ENCODE measurements at places on chromosomes 5 and 9.

- DNase-seq, result no peak
Observed at GRCh38 chr5:35990941-35991611, at the start of gene UGT3A1. Gene UGT3A1 (minus strand): TSS chr5:35991390. CDS start chr5:35991240, 150 bp downstream.

DNA sequence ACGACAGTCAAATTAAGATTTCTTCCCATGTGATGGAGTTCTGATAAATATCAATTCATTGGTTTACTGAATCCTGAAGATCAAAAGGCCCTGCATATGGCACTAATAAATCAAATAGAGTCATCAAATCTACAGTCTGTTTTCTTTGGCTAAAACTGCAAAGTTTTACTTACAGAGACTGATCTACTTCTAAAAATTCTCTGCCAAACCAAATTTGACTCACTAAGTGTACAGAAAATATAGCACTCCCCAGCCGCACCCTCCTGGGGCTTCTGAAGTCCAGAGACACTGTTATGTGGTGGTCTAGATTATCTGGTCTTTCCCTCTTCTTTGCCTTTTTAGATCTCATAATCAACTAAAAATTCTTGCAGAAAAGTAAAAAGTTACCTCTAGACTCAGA lies 237.7 kb downstream of the MLLT3 start:
- DNase-seq, result no peak

DNA sequence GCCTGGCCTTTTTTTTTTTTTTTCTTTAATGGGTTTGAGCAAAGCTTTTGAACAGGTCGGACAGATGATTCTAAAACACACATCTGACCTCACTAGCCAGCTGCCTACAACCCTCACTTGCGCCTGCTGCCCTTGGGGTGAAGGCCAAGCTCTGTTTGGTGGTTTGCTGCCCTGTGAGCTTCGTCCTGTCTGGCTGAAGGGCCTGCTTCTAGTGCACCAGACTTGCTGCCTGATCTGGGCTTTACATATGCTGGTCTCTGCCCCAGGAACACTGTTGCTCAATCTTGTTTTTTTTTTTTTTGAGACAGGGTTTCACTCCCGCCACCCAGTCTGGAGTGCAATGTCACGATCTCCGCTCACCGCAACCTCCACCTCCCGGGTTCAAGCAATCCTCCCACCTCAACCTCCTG lies 16.4 kb upstream of the DOLPP1 start:
- DNase-seq, result no peak

GRCh38 chr9:16012621-16013020 lies 459.8 kb downstream of the CCDC171 start:
- DNase-seq, result peak; percentile 69

- no peak for DNase-seq
Observed at GRCh38 chr9:108550106-108550505, 305.7 kb downstream of the ACTL7B start.

GRCh38 chr5:102753889-102754766 lies 977 bp upstream of the PAM start:
- DNase-seq, result peak; percentile 4

- DNase-seq, result peak; percentile 11
Observed at GRCh38 chr5:33936381-33937016, at the start of gene RXFP3. Gene RXFP3 (plus strand): TSS chr5:33936386. CDS start chr5:33936741, 355 bp downstream.

GRCh38 chr9:126016579-126017290 lies 269.6 kb downstream of the PBX3 start:
- no peak for DNase-seq

GRCh38 chr5:115471345-115472063 lies 73.1 kb downstream of the FEM1C start:
- peak; percentile 44 for DNase-seq

GRCh38 chr5:122694884-122695283 lies 80.0 kb upstream of the SNX2 start:
- no peak for DNase-seq

DNA sequence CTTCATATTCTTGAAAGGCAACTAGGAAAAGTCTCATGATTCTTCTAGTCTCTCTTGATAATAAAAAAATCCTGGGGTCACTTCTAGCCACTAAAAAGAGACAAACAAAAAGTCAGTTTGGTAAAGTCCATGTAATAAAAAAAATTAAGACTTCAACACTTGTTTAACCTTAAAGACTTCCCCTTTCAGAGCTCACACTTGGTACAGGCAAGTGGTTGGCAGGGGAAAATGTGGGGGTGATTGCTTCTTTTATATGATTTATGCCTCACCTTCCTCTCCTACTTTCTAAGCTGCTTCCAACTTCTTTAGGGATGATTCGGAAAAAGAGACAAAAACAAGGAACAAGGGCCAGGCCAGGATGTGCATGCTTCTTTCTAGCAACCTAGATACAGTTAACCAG lies 5.1 kb upstream of the ERCC6L2 start:
- DNase-seq, result no peak

DNA sequence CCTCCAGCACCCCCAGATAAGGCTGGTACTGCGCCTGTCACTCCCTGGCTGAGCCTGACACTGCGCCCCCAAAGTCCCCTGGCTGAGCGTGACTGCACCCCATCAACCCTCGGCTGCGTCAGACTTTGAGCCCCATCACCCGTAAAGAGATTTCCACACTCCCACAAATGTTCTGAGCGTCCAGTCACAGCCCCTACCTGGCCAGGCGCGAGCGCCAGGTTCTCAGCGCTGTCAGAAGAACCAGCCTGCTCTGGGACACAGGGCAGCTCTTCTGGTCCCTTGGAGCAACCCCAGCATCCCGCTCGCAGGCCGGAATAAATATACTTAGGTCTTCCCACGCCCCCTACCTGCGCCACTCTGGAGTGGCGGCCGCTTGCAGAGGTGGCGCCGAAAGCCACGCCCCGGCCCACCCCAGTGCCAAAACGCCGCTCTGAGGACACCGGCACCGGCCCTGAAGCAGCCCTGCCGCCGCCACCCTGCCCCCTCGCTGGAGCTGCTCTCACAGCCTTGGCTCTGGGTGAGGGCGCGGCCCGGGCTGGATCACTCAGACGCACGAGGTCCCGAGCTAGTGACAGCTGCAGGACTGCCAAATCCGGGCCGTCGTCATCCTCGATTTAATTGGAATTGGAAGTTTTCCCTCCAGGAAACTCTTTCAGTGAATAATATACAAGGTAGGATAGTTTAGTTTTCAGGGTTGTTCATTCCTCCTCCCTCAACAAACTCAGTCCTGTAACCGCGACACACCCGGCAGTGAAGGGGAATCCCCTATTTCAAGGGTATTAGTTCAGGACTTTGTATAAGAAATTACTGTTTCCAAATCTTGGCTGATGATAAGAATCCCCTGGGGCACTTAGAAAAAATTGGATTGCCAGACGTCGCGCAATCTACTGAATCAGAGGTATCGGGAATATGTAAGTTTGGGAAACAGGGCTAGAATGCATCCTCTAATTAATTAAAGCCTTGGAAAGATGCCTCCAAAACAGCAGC lies 1.2 kb upstream of the CEMIP2 start:
- peak; percentile 81 for DNase-seq

DNA sequence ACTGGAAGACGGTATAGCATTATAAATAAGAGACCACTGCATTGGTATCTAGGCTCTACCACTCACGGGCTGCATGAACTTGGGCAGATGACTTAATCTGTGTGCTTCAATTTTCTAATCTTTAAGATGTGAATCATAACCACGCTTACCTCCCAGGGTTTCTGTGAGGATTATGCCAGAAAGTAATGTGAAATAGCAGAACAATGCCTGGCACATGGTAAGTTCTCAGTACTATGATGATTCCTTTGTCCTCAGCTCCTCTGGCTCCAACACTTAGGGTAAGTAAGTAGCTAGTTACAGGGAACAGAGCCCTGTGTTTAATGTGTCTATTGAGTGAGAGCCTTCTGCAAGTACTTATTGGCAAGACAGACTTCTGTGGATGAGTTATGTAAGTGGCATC lies 31.1 kb downstream of the POU4F3 start:
- peak; percentile 20 for DNase-seq

- no peak for DNase-seq
Observed at GRCh38 chr5:149450199-149450598, 71.1 kb upstream of the IL17B start.

DNA sequence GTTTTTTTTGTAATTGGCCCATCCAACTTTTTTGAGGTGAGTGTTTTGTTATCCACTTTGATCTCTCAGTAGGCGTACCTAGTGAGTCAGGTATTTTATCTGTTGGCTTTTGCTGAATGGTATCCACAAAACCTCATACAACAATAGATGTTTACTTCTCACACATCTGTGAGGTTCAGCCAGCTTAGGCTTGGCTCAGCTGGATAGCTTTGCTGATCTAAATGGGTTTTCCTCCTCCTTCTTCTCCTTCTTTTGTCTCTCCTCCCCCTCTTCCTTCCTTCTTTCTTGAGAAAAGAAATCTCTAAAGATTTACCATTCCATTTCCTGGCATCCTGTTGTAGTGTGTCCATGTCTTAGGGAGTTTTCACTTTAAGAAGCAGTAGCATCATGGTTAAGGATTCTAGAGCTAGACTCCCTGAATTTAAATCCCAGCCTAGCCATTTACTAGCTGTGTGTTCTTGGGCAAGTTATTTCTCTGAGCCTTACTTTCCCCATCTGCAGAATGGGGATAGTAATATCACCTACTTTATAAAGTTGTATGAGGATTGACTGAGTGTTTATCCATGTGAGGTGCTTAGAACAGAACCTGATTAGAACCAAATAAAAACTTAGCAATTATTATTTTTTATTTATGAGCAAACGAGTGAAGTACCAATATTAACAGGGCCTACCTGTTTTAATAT lies 126.3 kb downstream of the ARHGAP26 start:
- DNase-seq, result peak; percentile 24

GRCh38 chr9:133785753-133786370 lies 47.7 kb upstream of the SARDH start:
- DNase-seq, result no peak

DNA sequence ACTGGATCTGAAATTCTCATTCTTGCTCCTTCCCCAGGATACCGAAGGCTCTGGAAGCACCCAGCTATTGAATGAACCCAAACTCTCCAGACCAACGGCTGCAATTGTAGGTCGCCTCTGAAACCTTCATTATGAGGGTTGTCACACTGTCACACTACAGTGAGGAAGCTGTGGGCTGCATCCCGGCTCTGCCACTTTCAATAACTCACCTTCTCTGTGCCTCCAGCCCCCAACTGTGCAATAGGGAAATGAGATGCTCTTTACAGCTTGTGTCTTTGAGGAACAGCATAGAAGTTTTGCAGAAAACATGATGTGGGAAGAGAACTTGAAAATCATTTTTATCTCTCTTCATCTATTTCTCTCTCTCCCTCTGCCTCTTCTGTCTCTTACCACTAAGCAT lies 69.6 kb upstream of the TGFBR1 start:
- DNase-seq, result no peak

GRCh38 chr5:77637998-77638762 lies at the start of gene OTP:
Gene OTP (minus strand): TSS chr5:77638713. CDS start chr5:77638549, 164 bp downstream.
- DNase-seq, result no peak

DNA sequence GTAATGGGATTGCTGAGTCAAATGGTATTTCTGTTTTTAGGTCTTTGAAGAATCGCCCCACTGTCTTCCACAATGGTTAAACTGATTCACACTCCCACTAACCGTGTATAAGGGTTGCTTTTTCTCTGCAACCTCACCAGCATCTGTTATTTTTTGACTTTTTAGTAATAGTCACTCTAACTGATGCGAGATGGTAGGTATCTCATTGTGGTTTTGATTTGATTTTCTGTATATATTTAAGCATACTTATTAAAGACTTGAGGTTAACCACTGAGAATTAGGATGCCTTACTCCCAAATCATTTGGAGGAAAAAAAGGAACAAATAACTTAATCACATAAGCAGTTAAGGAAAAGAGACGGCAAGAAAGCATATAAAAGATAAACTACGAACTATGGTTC lies 181.6 kb upstream of the FST start:
- no peak for DNase-seq

DNA sequence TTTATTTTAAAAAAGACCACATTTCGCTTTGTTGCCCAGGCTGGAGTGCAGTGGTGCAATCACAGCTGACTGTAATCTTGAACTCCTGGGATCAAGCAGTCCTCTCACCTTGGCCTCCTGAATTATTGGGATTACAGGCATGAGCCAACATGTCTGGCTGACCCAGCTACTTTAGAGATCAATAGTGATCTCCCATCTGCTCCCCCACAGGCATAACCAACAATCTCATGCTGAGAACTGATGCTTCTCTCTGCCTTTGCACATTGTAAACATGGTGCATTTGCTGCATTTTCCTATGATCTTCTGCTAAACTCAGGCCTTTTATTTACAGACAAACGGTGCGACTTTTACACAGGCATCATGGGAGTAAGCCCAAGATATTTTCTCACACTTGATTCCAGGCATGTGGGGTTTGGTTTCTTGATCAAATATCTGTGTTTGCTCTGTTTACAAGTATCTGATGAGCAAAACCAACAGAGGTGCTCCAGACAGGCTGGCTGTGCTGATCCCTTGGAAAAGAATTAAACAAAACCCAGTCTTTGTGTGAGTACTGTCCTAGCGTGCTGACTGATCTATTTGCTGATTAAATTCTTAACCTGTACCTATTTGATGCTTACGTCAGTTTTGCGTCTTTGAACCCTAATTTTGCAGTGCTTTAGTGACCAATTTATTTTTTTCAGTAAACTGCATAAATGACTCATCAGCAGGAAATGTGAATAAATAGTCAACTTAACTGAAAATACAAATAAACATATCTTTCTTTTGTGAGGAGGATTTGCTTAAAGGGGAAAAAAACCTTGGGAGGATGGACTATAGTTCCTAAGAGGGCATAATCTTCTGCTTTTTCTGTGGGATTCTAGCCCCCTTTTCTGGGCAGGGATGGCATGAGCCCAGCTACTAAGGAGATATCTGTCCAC lies 191.7 kb upstream of the NR3C1 start:
- peak; percentile 27 for DNase-seq

- DNase-seq, result no peak
Observed at GRCh38 chr5:151036556-151036955, 16.2 kb downstream of the GPX3 start.

- no peak for DNase-seq
Observed at GRCh38 chr9:116230051-116230632, 76.6 kb downstream of the PAPPA start.

GRCh38 chr5:37940931-37941623 lies 101.2 kb upstream of the GDNF start:
- peak; percentile 84 for DNase-seq

DNA sequence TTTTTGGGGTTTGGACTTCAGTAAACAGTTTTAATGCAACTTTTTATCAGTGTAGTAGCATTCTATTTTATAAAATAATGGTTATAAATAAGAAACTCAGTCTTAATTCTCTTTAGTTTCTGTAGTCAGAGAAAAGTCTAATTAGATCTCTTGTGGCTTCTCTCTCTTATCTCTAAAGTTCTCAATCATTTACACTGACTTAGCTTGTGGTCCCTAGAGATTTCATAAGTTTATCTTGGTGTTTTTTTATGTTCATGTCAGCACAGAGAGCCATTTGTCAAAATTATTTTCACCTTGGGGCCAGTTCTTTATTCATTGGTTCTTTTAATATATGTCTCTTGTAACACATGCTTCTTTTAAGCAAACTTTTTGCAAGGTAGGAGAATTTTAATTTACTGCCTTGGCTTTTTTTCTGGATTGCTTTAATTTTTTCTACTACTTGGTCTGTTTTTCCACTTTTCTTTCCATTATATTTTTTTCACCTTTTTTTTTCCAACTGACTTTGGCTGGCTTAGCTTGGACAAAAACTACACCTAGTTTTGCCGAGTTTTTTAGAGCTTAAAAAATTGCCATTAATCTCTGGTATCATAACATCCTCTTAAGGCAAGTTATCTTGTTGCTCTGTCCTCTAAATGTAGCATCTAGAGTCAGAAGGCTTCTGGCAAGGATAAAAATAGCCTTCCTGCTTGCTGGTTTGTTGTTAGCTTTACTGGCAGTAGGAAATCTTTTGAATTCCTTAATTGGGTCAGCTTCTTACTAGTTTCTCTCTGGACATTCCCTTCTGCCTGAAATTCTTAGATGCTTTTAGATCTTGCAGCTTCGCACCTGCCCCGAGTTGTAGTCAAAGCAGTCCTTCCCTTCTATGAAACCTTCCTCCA lies 35.3 kb downstream of the CPEB4 start:
- no peak for DNase-seq

- DNase-seq, result no peak
Observed at GRCh38 chr9:101443364-101443771, 7.8 kb upstream of the ALDOB start.

Measured in epithelial cell of esophagus (primary cell).